ENCODE measurements at places on chromosomes 6 and 20.

- no peak for DNase-seq
Measured at GRCh38 chr6:85865420-85866369, 223.0 kb upstream of the SYNCRIP start.

DNA sequence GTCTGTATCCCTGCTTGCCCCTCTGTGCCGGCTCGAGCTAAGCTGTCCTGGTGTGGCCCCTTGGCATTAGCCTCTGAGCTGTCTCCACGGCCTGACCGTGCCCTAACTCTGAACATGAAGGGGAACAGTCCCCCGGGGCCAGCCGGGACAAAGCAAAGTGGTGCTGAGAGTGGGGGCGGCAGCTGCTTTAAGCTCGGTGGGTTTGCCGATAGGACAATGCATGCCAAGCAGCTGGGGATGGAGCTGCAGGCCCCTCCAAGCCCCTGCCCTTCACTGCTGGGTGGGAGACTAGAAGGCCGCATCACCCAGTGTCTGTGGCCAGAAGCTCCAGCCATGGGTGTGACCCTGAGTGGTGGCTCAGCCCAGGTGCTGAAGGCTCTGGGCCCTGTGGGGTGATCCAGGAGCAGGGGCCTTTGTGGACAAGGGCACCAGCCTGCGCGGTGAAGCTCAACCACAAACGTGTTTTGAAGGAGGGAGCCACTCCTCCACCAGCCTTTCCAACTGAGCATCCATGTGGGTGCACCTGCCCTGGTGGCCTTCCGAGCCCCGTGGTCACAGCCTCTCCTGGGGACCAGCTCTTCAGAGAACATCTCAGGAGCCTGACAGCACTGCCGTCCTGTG, 242.5 kb downstream of the ERMARD start:
- no peak for DNase-seq

GRCh38 chr6:27280540-27281000, 31.5 kb downstream of the POM121L2 start:
- no peak for DNase-seq

DNA sequence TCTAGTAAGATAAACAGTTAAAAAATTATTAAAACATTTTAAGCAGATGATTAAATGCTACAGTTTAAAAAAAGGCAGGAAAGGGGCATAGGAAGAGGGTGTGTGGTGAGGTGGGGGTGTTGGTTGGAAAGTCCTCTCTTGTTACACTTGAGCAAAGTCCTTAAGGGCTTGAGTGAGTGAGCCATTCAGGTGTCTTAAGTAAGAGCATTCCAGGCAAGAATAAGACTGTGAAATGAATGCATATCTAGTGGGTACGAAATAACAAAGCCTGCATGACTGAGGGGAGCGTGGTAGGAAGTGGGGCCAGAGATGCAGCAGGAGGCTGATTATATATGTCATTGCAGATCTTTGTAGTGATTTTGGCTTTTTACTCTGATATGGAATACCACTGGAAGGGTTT, 5.1 kb downstream of the CDKAL1 start:
- no peak for DNase-seq

- DNase-seq, result no peak
Measured at GRCh38 chr20:22954661-22955060, 80.5 kb upstream of the SSTR4 start.

- DNase-seq, result no peak
Measured at GRCh38 chr6:95279616-95280015, 297.7 kb upstream of the MANEA start.

- DNase-seq, result no peak
Measured at GRCh38 chr6:119174879-119175817, 96.7 kb upstream of the FAM184A start.

- no peak for DNase-seq
Measured at GRCh38 chr20:61765871-61766654, 299.6 kb downstream of the TAF4 start.

DNA sequence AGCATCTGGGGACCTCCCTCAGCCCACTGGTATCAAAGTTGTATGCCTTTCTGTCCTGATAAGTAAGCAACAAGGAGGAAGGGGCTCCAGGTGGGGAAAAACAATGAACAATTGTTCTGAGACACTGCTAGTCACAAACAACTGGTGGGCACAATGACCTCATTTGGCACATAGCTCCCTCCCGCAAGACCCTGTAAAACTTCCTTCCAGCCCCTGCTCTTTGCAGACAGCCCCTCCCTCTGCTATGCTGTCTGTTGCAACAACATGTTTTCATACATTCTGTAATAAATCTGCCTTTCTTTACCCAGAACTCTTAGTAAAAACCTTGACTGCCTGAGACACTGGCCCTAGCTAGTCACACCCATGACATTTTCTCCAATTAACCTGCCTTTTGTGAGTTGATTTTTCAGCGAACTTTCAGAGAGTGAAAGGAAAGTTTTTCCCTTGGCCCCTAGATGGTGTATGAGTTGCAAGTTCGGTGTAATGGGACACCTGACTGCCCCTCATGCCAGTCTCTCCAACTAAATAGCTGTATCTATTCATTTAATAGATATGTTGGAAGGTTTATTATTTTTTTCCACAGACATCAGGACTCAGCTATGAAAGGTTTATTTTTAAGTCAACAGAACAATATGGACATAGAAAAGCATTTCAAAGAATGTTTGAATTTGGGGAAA, 142.3 kb upstream of the SLC22A16 start:
- DNase-seq, result no peak

DNA sequence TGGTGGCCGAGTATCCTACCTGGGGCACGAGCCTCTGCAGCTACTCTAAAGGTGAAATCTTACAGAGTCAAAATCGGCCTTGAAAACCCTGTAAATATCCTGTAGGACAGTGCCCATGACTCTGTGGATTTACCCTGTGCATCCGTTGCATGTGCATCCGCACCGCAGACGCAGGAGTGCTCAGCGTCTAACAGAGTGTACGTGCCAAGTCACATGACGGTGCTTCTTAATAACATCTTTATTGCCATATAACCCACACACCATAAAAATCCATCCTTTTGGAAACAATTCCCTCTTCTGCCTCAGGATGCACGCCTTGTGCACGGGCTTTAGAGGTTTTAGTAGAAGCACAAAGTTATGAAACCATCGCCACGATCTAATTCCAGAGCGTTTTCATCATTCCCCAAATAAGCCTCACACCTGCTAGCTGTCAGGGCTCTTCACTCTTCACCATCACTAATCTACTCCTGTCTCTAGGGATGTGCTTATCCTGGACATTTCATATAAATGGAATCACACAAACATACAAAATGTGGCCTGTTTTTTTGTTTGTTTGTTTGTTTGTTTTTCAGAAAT, 384.5 kb upstream of the SULF2 start:
- DNase-seq, result no peak

DNA sequence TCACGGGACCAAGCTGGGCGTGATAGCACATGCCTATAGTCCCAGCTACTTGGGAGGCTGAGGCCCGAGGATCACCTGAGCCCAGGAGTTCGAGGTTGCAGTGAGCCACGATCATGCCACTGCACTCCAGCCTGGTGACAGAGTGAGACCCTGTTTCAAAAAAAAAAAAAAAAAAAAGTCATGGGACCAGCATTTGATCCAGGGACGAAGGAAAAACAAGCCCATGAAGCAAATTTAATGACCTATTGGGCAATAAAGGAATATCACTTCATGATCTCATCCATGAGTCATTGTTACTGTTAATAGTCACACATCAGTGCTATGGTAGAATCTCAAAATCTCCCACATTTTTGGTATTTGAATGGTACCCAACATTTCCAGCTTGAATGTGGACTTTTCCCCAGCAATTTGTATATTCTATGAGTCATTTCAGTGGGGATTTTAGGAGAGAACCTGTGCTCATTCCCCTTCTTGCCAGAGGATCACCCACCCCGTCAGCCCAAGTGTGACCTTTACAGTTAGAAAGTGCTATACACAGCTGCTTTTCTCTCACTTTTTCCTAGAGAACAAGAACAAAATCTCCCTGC, 8.5 kb upstream of the SOD2 start:
- no peak for DNase-seq

DNA sequence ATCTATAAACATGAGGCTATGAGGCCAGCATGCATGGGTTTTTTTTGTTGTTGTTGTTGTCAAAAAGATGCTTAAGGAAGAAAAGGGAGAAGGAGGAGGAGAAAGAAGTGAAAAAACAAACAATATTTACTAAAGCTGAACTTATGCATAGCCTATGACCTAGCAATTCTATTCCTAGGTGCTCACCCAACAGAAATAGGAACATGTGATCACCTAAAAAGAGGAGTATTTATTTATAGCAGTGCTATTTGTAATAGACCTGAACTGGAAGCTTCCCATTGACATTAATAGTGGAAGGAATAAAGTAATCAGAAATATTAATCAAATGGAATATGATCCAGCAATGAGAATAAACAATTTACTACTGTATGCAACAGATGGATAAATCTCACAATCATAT, 156.5 kb upstream of the OLIG3 start:
- no peak for DNase-seq

DNA sequence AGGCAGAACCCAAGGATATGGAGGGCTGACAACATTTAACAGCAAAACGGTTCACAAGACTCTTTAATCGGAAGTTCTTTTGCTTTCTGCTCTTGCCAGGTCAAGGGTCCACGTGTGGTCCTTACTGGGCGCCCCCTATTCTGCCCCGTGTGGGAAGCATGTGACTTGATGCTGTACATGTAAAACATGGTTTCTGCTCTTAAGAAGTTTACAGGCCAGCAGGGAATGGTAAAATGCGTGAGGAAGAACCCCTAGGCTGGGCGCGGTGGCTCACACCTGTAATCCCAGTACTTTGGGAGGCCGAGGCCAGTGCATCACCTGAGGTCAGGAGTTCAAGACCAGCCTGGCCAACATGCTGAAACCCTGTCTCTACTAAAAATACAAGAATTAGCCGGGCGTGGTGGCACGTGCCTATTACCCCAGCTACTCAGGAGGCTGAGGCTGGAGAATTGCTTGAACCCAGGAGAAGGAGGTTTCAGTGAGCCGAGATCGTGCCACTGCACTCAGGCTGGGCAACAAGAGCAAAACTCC, 19.3 kb downstream of the ZNF217 start:
- DNase-seq, result no peak

DNA sequence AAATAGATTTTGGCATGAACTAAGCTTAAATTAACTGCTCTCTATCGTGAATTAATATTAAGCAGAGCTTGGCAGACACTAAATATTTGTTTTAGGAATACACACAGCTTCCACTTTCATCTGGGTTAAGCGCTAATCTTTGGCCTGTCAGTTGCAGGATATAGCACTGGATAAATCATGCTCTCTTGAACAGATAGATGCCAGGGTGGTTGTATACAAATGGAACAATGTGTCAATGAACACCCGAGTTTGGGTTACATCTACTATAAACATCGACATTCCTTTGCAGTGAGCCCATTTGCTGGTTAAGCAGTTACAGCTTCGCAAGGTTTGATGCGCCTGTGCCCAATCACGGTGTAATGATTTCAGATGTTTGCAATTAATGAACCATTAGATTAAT, 338.2 kb upstream of the ZFP64 start:
- no peak for DNase-seq

DNA sequence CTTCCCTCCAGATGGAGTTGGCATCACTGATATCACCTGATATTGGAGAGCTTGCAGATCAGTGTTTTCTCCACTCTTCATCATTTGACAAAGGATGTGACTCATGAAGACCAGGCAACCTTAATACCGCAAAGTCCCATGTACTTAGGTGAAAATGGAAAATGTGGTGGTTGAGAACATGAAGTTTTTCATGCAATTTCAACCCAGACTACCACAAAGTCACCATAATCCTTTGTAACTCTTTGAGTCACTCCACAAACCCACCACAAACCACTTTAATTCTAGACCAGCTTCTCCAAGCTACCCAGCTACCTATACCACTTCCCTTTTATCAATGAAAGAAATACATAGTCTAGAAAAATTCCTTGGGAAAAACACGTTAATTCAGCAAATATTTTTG, 7.1 kb downstream of the NHLRC1 start:
- DNase-seq, result no peak

DNA sequence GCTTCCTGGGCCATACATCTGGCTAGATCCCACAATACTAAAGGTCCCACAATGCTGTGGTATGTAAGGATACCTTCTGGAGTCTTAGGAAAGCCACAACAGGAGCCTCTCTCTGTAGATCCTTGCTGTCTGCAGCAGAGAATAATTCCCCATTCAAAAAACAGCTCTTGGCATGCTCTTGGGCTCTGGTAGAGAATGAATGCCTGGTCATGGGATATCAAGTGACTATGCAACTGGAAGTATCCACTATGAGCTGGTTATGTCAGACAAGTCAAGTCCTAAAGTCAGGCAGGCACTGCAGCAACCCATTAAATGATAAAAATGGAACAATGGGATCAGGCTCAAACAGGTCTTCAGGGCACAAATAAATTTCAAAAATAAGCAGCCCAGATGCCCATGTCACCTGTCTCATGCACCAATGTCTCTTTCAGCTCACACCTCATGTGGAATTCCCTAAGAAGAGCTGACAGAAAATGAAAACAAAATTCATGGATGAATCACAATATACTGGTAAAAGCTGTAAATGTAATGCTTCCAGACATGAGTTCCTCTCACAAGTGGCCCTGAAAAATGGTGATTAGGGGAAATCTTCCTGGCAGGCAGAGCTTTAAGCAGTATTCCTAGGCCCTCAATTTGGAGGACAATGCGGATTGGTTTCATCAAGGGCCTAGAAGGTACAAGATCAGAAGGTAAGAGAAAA, 4.3 kb downstream of the AK9 start:
- no peak for DNase-seq

- DNase-seq, result no peak
Measured at GRCh38 chr6:8837343-8837742, 402.0 kb upstream of the SLC35B3 start.

- peak; percentile 56 for DNase-seq
Measured at GRCh38 chr6:28673787-28674671, 148.3 kb downstream of the GPX5 start.

- DNase-seq, result no peak
Measured at GRCh38 chr6:105645958-105646357, 243.1 kb upstream of the PREP start.

DNA sequence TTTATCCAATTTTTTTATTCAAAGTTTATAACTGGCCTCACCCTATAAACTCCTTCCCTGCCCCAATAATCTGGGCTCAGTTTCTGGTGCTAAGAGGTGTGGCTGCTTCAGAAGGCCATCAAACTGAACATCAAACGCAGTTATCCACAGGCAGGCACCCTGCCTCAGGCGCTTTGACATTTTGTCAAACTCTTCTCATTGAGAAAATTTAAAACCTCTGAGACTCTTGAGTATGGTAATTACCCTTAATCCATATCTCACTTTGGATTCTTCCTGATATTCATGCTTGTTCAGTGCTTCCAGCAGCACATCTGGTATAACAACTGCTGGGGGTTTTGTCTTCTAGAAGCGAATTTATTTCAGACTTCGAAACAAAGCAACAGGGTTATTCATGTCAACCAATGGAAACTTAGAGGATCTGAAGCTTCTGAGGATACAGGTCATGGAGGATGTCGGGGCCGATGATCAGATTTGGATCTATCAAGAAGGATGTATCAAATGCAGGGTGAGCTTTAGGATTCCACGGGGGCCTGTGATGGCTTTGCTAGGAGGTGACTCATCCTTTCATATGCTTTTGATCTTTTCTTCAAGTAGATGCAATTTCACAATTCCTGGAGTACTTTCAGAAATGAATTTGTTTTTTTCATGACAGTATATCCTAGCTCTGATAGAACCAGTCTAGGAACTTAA, 68.2 kb downstream of the RTN4IP1 start:
- no peak for DNase-seq

- DNase-seq, result no peak
Measured at GRCh38 chr6:126812010-126812409, 306.5 kb upstream of the RSPO3 start.

Data from liver (tissue), 10 donors.